Hepatocyte (in vitro differentiated cells): ENCODE measurements at places on chromosomes 7 and 10.

DNA sequence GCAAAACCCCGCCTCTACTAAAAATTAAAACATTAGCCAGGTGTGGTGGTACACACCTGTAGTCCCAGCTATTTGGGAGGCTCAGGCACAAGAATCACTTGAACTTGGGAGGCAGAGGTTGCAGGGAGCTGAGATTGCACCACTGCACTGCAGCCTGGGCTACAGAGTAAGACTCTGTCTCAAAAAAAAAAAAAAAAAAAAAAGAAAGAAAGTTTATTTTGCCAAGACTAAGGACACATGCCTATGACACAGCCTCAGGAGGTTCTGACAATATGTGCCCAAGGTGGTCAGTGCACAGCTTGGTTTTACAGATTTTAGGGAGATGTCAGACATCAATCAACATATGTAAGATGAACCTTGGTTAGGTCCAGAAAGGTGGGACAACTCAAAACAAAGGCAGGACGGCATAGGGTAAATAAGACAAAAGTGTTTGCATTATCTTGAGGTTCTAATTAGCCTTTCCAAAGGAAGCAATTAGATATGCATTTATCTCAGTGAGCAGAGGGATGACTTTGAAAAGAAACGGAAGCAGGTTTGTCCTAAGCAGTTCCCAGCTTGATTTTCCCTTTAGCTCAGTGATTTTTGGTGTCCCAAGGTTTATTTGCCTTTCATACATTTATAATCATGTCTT, 20.7 kb upstream of the OTUD1 start:
- no peak for DNase-seq

DNA sequence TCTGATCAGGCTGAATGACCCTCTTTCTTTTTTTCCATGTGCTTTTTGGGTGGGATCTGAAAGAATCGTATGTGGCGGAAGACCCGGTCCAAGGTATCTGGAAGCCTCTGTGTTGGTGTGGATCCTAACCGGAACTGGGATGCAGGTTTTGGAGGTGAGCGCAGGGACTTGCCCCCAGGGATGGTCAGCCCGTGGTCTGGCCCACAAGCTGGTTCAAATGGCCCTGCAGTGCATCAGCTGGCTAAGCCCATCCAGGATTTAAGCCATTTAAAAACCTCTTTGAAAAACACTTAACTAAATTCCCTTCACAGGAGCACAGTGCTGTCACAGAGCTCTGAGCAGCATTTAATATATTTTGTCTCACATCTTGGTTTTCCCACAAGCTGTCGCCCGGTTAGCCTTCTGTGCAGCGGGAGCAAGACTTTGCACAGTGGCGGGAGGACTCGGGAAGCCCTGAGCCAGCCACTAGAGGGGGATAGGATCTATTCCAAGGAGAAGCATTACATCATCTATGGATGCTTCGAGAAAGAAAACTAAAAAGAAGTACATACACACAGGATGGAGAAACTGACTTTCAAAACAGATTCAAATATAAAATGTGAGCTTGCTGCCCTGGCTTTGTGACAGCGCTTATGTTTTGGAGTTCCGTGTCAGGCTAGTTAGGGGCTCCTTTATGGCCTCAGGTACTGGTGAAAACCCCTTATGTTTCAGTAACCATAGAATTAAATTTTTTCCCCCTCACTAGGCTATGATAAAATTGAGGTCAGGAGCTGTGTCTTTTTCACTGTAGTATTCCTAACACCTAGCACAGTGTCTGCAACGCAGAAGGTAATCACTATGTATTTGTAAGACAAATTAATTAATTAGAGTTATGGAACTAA, 11.3 kb downstream of the CPA2 start:
- peak; percentile 80 for DNase-seq

- no peak for DNase-seq
Observed at GRCh38 chr10:74593470-74593869, 232.9 kb upstream of the KAT6B start.

DNA sequence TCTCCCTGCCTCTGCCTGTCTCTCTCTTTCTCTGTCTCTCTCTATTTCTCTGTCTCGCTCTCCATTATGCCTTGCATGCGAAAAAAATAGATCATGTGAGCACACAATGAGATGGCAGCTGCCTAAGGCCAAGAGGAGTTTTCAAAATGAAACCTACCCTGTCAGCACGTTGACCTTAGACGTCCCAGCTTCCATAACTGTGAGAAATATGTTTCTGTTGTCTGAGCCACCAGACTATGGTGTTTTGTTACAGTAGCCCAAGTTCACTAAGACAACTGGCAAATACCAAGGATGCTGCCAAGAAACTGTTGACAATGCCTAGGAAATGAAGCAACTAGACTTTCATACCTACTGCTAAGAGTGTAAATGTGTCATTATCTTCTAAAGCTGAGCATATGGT, 70.6 kb upstream of the PLXDC2 start:
- no peak for DNase-seq

DNA sequence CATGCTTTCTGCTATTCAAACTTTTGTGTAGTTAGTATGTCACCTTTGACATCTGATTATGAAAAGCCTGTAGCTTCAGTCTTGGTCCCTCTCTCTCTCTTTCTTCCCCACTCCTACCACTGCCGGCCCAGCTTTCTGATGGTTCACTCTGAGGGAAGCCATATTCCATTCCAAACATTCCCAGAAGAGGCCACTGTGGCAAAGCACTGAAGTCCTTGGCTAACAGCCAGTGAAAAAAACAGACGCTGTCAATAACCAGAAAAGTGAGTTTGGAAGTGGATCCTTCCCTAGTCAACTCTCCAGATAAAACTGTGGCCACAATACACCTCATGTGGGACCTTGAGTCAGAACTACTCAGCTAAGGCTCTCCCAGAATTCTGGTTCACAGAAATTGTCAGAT, 950.7 kb upstream of the PHF14 start:
- DNase-seq: peak; percentile 67

DNA sequence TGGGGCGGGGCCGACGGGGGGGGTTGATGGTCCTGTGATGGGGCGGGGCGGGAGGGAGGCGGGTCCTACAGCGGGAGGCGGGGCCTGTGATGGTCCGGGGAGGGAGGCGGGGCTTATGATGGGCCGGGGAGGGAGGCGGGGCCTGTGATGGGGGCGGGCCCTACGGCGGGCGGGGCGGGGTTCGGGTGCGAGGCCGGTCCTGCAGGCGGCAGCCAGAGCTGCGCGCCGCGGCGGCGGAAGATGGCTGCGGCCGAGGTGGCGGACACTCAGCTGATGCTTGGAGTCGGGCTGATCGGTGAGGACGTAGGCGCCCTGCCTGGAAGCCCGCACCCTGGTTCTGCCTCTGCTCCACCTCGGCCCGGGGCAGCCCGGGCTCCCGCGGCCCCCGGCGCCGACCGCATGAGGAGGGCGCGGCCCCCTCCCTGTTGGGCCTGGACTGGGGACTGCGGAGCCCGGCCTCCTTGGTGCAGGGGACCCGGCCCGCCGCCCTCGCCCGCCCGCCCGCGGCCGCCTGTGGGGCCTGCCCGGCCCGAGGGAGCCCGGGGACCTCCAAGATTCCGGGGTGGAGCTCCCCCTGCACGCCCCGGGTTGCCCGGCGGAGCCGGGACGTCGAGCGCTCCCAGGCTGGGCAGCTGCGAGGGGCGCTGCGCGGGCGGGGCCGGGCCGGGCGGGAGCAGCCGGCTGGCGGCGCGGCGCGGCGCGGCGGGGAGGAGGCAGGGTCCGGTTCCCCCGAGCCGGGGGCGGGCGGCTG, at the start of gene DENND10:
Gene DENND10, plus strand, starts transcription at position 211 of the 751 bp plus-strand sequence. Its CDS starts 30 bp downstream, at position 241.
- peak; percentile 95 for DNase-seq

- DNase-seq: peak; percentile 58
Observed at GRCh38 chr10:91590142-91590903, 42.5 kb downstream of the PPP1R3C start.

GRCh38 chr10:49351669-49352068, 44.2 kb downstream of the DRGX start:
- DNase-seq: no peak

- DNase-seq: no peak
Observed at GRCh38 chr7:83524277-83525075, 124.5 kb downstream of the SEMA3E start.

GRCh38 chr10:130816116-130816901, 495.2 kb downstream of the TCERG1L start:
- DNase-seq: no peak

DNA sequence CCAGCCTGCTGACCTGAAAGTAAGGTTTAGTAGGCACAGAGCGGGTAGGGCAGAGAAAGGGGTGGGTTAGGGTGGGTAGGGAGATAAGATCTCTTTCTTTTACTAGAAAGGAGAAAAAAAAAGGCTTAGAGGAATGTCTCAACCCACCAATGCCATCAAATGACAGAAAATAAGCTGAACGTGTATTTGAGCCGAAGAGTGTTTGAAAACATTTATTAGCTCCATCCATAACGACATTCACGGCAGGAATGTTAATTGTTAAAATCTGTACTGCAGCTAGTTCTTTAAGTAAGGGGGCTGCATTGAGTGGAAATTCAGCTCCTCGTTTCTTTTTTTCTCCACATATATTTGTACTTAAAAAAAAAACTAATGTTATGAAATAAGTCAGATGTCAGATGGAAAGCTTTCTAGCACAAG, 63.7 kb upstream of the ARID5B start:
- DNase-seq: peak; percentile 12

DNA sequence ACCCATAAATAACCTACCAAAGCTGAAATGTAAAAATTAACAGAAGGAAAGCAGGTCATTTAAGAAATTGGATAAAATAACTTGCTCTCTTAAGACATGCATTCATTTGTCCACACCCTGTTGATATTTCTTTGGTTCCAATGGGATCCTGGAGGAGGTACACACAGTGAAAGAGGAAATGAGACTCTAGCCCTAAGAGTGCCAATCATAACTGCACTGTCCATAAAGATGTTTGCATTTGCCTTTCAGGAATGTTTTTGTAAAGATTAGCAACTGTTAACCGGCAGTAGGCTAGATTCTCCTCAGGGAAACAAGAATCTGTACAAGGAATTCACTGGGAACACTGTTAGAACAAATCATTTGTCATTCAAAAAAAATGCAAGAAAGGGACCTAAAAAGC, 61.0 kb downstream of the MEOX2 start:
- DNase-seq: no peak

GRCh38 chr7:27324246-27324645, 81.6 kb downstream of the EVX1 start:
- no peak for DNase-seq

DNA sequence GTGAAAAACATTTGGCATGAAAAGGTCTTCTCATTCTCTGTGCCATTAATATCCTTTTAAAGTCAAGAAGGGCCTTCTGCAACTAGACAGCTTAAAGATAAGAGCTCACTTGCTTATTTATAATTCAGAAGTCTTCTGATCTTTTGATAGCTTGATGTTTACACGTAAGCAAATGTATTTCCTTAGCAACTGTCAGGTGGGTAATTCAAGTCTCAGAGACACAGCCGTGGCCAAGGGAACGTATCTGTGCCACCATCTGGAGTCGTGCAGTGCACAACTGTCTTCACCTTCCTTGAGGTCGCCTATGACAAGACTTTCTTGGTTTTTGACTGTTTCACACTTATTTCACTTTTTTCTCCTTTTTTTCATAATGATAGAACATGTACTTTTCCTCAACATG, 4.0 kb upstream of the NEBL start:
- DNase-seq: no peak

DNA sequence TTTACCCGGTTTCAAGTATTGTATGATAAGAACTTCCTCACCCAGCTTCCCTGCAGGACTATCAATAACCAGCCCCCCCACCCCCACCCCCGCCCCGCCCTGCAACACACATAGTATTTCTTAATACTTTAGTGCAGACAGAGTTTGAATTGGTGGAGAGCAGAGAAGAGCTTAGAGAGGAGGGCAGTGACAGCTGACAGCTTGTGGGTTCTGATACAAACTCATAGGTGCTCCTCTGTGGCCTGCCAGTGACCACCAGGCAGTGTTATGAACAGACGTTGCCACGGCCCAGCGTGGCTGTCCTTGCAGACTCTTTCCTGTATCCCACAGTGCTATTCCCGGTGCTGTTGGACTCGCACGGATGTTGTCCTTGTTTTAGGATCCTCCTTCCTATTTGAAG, 186.9 kb upstream of the ADO start:
- DNase-seq: no peak

DNA sequence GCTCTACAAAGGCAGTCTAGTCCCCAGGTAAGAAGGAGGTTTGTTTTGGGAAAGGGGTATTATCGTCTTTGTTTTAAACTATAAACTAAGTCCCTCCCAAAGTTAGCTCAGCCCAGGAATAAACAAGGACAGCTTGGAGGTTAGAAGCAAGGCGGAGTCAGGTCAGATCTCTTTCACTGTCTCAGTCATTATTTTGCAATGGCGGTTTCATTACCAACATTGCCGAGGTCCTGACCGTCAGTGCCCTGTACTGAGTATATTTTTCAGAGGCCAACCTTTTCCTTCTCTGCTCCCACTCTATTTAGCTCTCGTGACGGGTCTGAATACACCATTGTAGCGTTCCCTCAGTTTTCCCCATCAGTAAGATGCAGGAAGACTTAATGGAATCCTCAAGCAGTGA, 184.5 kb downstream of the PRKCQ start:
- no peak for DNase-seq

- no peak for DNase-seq
Observed at GRCh38 chr10:77667426-77668324, 30.1 kb upstream of the KCNMA1 start.

GRCh38 chr7:3179456-3179855, 121.6 kb upstream of the SDK1 start:
- peak; percentile 14 for DNase-seq

GRCh38 chr10:122269059-122269687, 1.9 kb upstream of the BTBD16 start:
- DNase-seq: no peak

DNA sequence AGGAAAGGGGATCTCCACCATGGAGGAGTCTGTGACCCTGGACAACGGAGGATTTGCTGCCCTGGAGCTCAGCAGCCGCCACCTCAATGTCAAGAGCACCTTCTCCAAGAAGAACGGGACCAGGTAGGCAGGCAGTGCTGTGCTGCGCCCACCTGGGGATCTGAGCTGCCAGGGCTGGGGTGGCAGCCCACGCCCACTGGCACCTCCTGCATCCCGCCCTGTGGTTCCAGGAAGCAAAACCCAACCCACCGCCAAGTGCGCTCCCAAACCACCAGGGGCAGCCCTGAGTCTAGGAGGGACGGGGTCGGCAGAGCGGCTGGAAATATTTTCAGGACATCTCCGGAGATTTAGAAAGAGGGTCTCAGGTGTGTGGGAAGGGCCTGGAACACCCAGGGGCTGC, 440.3 kb upstream of the FOXK1 start:
- DNase-seq: no peak

DNA sequence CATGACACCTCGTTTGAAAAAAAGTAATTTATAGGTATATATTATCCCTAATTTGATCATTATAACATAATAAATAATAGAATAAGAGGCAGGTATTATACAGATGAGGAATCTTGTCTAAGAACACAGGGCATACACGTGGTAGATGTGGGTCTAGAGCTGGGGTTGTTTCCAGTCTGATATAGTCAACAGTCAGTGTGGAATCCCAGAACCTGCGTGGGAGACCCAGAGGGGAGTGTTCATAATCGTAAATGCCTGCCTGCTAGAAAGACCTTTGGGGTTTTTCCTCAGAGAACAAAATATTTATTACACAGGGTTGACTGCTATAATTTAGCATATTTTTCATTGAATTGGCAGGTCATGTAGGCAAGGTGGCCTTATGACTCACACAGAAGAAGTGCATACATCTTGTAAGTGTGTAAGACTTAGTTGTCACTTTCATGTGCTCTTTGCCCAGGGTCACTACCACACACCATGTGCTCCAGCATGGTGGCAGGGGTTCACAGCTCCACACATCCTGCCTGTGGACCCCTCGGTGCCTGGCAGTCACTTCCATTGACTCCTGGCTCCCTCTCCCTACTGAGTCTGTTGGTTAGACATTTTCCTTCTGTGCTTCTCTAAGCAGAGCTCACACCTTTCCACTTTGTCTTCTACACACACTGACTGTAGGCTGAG, 94.9 kb upstream of the IKZF1 start:
- DNase-seq: no peak

- DNase-seq: peak; percentile 82
Observed at GRCh38 chr10:79487296-79488194, 24.8 kb upstream of the EIF5AL1 start.
